ENCODE measurements at places on chromosomes 1 and 21.

DNA sequence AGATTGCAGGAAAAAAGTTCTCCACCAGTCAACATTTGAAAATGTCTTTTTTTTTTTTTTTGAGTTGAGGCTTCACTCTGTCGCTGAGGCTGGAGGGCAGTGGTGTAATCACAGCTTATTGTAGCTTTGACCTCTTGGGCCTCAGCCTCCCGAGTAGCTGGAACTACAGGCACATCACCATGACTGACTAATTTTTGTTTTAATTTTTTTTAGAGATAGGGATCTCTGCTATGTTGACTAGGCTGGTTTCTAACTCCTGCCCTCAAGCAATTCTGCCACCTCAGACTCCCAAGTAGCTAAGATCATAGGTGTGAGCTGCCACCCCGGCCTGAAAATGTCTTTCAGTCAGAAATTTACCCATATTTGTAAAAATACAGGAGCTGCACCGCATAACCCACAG lies 30.6 kb upstream of the USP24 start:
- no peak for DNase-seq

DNA sequence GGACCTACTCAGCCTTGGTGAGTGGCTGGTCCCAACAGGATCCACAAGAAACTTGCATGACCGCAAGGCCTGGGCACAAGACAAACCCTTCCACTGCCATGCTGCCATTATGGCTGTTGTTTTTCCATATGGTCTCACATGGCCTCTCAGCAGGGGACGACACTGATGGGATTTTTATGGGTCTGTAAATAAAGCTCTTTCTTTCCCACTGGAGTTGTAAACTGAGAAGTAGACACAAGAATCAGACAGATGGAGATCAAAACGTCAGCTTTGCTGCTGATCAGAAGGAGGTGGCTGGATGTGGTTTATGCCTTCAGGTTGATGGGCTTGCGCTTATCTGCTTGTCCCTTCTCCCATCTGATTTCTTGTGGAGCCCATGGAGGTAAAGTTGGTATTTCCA lies 138.1 kb upstream of the KCNJ6 start:
- no peak for DNase-seq

GRCh38 chr1:155272466-155273342 lies 600 bp downstream of the CLK2 start:
- peak; percentile 81 for DNase-seq

DNA sequence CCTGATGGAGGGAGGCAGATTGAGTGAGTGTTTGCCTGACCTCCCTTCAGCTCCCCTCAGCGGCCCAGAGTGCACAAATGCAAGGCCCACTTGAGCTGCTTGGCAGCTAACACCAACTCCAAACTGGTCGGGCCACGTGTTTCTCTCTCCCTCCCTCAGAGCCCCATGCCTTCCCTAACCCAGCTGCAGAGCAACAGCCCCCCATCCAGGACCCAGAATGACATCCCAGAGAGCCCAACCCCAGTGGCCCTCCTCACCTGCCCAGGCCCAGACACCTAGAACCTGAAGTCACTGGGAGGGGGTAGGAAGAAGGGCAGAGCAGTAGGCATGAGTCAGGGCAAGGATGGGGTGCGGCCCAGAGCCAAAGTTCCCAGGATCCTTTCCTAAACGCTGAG lies 789 bp upstream of the S100A14 start:
- no peak for DNase-seq

GRCh38 chr1:114707604-114708003 lies 9.0 kb downstream of the NRAS start:
- DNase-seq, result no peak

DNA sequence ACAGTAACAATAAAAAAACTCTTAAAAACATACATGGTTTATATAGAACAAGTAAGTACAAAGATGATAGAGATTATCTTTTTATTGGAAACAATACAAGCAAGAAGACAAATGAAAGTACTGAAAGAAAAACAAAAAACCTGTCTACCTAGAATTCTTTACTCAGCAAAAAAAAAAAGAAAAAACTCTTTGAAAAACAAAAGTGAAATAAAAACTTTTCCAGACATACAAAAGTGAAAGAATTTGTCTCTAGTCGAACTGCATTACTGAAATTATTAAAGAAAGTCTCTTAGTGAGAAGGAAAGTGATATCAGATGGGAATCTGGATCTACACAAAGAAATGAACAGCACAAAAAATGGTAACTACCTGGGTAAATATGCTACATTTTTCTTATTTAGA lies 2.7 kb upstream of the HMCN1 start:
- no peak for DNase-seq

- DNase-seq, result no peak
These were observed 64.8 kb downstream of the ALPL start for GRCh38 chr1:21573971-21574465.

- DNase-seq, result no peak
These were observed at the start of gene ZBTB37 for GRCh38 chr1:173868266-173869020. TSS of gene ZBTB37 (plus strand) at chr1:173868380. CDS start at chr1:173870226, 1,846 bp downstream.

DNA sequence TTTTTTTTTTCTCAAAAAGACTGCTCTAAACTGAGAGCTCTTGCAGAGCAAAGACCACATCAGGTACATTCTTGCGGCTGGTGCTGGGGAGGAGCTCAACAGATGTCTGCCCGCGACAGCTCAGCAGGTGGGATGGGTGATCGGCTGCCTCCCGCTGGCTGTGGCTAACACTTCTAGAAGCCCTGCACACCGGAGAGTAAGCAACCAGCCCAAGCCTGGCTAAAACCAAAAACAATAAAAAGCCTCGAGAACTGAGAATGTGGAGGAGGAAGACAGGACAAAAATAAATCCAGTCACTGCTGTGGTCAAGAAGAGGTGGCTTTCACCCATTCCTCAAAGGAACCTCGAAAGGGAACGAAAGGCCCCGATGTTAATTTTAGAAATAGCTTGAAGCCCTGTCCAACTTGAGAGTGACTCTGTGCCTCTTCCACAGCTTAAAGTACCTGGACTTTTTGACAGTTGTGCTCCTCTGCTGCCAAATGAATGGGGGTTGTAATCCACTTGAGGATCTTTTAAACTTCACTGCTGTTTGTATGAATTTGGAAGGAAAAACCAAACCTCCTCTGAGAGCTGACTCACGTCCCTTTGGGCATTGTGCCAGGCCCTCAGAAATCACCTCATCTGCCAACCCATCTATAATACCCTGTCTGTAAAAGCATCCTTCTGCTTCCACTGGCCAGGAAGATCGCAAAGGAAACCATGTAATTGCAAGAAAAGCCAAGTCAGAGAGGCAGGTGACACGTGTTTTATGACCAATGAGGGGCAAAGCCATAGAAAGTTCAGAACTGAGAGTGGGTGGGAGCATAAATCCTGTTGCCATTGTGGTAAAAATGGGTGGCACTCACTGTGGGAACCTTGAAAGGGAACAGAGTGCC lies 78.6 kb downstream of the KCNN3 start:
- no peak for DNase-seq

DNA sequence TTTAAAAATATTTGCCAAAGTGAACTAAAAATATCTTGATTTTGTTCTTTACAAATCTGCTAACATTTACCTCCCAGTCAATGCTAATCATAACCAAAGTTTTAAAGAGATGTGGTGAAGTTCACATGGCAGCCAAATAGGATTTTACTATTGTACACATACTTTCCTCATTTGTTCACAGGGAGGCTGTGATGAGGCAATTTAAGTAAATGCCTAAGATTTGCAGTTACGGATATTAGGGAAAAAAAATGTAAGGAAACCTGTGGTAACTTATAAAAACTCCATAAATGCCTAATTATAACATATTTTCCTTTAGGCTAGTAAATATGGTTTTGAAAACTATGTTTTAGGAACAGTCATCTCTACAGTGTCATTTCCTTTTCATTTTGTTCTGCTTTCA lies 32.4 kb downstream of the RGS5 start:
- no peak for DNase-seq

DNA sequence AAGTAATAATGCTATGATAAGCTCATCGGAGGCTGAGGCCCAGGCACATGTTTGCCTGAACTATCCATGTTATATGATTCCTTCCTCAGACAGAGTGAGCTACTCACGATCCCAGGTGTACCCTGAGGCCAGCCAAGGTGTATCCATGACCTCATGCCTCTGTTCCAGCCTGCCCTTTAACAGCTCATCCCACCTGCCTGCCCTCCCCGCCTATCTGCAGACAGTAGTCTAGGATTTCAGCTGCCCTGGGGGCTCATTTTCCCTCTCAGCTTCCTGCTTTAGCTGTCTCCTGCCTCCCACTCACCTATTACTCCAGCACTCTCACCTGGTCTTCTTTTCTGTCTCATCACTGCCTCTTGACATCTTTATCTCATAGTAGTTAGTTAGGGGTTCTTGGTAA lies 1.9 kb upstream of the IL24 start:
- no peak for DNase-seq

DNA sequence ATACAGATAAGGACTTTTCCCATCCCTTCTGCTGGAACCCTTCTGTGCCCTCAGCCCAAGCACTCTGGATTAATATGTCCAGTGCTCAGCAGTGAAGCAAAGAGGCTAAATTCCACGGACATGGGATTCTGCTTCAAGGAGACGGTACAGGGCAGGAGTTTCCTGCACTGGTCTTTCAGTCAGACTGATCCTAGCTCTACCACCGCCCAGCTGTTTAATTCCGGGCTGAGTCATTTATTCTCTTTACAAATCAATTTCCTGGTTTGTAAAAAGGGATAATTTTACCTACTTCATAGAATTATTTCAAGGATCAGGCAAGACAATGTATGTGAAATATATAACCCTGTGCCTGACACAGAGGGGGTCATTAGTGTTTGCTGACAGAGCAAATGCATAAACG lies 41.6 kb upstream of the NRDC start:
- no peak for DNase-seq
